NAMALWA (cell line): ENCODE measurements at places on chromosomes 3 and 15.

DNA sequence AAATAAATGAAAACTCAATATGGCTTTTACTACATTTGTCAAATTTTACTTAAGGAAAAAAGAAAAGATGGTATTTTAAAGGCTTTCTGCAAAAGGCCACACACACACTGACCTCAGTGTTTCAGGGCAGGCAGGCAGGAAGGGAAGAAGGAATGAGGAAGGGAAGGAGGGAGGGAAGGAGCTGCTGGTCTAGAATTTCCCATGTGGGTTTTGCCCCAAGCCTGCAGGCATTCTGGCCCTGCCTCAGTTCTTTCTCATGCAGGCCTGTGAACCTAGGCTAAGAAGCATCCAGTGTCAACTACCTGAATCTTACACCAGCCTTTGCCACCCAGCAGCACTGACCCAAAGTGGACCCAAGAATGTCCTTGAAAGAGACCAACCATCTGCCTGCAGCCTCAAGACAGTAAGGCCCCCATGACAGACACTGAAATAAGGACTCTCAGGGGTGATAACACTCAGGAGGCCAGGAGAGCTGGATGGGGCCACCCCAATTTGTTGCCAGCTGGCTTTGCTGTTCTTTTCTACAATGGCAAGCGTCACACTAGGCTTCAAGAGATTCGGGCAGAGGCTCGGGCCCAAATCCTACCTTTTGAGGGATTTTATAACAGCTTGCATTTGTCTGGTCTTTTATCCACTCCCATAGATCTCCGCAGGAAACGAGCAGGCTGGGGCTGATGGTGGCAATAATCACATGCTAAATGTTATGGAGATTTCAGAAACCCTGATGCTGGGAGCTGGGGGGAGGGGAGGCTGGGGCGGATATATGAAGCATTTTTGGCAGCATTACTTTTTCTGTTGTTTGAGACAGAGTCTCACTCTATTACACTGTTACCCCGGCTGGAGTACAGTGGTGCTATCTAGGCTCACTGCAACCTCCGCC is 51.4 kb downstream of the XXYLT1 start:
- no peak for DNase-seq

DNA sequence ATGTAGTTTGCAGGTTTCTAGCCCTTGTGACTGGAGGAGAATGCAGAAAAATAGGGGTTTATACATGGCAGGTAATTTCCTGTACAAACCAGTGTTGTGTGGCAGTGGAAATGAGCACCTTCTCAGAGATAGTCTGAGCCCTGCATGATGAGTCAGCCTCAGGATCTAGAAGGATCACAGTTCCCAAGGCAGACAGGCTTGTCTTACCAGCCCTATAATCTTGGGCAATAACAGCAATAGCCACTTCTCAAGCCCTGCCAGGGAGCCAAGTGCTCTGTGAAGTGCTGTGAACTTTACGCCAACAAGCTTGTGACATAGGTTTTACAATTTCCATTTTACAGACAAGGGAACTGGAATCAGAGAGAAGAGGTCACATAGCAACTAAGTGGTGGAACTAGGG is 89.4 kb downstream of the CD47 start:
- DNase-seq: no peak

- DNase-seq: no peak
Measured at GRCh38 chr3:106837616-106838015, 539.6 kb upstream of the CCDC54 start.

DNA sequence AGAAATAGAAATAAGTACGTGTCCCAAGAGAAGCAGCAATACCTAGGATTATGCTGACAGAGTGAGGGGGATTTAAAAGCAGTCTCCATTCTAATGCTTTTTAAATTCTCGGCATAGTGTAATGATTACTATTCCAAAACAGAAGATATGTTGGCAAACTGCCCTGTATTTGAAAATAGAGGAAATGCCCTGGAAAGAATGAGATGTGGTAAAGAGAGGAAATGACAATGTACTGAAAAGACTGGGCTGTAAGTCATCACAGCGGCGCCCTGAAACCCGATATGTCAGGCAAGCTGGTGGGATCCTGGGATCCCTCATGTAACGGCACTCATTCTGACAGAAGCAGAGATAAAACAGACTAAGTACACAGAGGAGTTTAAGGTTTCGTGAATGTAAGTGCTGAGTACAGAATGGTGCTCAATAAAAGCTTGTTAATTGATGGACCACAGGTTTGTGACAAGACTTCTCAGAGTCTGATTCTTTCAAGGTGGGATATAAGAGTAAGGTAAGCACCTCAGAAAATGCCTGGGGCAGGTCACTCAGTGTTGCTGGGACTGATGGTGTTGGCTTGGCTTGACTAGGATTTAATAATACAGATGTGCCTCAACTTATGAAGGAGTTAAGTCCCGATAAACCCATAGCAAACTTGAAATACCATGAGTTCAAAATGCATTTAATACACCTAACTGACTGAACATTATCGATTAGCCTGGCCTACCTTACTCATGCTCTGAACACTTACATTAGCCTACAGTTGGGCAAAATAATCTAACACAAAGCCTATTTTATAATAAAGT is 91.4 kb downstream of the NFKBIZ start:
- DNase-seq: no peak

DNA sequence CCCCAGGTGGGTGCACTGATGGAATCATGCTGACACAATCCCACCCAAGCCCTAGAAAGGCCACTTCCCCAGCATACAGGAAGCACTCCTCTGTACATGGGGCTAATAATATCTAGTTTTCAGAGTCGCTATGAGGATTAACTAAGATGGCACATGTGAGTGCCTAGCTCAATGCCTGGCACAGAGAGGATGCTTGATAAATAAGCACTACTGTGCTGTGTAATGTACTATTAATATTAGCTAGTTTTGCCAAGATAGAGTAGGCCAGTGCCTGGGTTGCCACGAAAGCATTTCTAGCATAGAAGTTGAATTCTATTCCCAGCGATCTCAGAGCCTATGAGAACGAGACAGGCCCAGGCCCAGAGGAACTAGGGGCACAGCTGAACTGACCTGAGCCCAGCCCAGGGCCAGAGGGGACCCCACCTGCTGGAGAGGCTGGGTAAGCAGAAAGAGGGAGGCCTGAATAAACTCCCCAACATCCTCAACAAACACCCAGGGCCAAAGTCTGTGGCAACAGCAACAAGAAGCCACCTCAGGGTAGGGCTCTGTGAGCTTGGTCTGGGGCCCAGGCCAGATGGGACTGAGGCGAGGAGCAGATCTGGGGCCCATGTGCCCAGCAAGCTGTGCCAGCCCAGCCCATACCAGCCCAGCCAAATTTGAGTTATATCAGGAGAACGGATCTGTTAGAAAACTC is 7.6 kb upstream of the SEMA7A start:
- no peak for DNase-seq
